ENCODE measurements at places on chromosomes 6 and 20. TPM values are rescaled to one million over a fixed set of nuclear protein-coding genes. Genes with fewer than 3 reads are reported as not detected.

The SASH1 gene
- polyA plus RNA-seq: 69.1 TPM

The FAM209B gene
- polyA plus RNA-seq: not detected

The PRSS35 gene
- not detected for polyA plus RNA-seq

The HTR1B gene
- polyA plus RNA-seq: not detected

The SNAP25 gene
- polyA plus RNA-seq: 0.09 TPM

The IL20RA gene
- not detected for polyA plus RNA-seq

The HSPA1B gene
- polyA plus RNA-seq: 61.3 TPM

The MDFI gene
- not detected for polyA plus RNA-seq

The NELFE gene
- 108 TPM for polyA plus RNA-seq

DNA sequence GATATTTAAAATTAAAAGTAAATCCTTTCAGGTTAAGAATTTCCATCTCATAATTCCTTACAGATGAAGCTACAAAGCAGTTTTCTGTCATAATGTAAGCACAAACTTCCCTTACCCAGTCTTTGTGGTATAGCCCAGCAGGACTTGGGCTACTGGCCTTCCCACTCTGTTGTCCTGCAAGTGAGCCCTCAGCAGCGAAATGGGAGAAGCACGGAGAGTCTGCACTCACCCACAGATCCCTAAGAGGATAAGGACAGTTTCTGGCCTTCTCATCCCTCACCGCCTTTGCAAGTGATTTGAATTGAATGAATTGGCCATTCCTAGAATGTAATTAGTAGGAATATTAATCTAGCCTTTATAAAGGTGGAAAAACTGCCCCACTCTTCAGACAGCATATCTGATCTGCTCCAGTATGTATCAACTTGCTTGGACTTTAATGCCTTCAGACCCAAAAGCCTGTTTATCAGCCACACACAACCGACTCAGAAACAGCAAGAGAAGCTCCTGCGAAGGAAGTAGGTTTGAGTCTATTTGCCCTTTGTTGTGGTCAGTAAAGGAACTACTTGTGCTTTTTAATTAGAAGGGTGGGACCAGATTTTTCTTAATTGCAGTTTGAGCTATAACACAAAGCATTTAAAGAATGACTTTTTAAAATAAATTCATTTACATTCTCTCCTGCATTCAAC is 29.9 kb upstream of the PRDM1 start:
- DNase-seq: no peak

DNA sequence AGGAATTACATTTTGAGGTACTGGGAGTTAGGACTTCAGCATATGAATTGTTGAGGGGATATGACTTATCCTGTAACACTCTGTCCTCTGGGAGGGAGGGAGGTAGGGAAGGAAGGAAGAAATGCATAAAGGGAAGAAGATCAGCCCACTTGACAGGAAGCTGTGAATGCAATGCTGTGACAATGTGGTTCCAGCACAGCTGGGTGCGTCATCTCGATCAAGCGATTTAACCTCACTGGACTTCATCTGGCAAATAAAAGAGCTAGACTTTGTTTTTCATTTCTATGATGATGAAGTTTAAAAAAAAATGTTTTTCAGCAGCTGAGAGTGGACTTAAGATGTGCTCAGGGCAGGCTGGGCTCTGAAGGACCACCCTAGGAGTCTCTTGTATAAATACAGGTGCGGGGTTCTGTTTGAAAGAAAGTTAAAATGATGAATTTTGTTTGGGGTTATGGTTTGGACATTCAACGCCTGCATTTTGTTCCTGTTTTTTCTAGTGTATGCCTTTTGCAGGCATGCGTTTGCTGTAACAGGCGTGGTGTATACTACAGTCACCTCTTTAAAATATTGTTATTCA is 178.1 kb downstream of the RIMS1 start:
- no peak for DNase-seq

DNA sequence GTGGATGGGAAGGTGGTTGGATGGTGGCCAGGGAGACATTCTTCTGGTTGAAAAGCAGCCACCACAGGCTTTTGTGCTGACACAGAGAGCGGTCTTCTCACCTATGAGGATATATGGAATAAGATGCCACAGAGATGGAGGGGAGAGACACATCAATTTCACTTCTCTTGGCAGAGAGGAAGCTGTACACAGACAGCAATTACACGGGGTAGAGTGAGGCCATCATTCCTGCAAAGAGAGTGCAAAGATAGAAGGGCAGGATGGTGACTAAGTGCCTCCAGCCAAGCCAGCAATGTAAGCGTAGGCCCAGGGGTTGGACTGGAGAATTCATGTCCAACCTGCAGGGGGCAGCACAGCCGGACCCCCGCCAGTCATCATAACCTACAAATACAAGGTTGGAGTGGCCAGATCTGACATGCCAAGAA is 56.4 kb downstream of the NRN1 start:
- DNase-seq: peak; percentile 73

GRCh38 chr6:154378518-154378917 is 21.9 kb upstream of the IPCEF1 start:
- DNase-seq: no peak

DNA sequence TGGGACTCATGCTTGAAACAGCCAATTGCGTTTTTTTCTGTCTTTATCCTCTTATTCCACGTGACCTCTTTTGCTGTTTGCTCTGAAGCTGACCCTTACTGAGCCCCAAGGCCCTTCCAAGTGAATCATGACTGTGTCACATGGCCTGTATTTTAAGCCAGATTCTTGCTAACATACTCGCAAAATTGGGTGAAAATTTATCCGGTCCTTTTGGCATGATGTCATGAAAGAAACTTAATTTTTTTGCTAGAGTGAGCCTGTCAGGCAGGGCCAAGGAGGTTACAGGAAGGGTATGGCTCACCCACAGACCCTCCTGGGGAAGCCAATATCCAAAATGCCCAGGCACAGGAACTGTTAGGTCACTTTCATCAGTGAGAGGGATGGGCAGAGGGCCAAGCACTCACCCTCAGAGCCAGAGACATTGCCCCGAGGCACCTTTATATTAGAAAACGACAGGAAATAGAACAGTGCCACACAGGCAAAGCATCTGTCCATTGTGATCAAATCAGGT is 296.7 kb downstream of the CDH26 start:
- DNase-seq: peak; percentile 81

DNA sequence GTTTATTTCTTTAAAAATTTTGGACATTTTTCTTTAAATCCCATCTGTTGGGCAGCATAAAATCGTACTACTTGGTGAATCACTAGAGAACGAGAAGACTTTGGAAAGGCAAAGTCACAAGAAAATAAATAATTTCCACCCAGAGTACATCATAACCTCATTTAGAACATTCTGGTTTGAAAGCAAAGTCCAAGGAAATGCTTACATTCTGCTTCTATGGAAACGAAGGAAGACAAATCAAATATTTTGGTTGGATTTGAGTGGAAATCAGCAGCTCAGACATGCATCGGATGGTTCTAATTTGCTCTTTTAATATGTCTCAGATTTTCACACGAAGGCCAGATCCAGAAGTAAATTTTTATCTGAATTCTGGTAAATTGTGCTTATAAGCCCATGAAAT is 60.7 kb upstream of the LTV1 start:
- peak; percentile 45 for DNase-seq

- peak; percentile 71 for DNase-seq
Measured at GRCh38 chr20:59043698-59044097, 1.1 kb upstream of the PRELID3B start.

DNA sequence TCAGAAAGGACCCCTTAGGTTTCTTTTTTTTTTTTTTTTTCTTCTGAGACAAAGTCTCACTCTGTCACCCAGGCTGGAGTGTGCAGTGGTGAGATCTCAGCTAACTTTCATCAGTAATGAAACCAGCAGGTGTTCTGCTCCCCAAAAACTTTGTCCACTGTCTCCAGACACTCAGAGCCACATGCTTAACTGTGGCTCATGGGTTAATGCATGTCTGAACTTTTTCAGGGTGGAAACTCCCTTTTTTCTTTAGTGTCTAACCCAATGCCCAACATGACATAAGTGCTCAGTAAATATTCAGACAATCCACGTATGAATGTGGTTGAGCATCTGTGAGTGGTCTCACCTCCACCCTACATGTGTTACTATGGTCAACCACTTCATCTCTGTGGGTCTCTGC is 45.4 kb downstream of the MYB start:
- DNase-seq: no peak

DNA sequence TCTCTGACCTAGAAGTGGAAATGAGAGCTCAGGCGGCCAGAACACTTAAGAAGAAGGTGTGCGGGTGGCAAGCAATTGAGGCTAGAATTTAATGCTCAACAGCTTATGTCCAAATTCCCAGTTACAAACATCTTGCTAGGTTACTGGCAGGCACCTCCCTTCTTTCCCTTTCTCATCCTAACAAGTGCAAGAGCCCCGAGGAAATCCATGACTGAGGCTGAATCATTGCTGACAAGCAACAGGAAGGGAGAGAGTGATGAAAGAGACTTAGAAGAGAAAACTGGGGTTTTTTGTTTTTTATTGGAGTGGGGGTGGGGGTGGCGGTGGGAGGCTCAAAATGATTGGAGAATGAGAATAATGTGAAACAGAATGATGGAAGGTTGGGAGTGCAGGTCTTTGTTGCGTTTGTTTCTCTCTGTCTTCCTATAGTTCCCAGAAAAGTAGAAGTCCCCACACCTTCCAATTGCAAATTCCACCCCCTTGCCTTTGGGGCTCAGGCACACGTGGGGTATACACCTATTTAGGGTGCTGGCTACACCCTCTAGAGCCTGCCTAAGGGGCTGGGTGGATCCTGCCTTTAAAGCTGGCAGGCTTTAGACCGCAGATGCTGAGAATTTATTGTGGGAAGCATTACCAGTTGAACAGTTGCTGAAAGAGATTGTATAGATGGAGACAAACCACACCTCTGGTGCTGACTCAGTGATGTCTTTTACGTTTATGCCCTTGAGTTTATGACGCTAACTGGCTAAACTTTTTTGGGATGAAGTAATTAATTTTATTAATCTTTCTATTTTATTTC is 1.4 kb downstream of the FAM83B start:
- peak; percentile 33 for DNase-seq

DNA sequence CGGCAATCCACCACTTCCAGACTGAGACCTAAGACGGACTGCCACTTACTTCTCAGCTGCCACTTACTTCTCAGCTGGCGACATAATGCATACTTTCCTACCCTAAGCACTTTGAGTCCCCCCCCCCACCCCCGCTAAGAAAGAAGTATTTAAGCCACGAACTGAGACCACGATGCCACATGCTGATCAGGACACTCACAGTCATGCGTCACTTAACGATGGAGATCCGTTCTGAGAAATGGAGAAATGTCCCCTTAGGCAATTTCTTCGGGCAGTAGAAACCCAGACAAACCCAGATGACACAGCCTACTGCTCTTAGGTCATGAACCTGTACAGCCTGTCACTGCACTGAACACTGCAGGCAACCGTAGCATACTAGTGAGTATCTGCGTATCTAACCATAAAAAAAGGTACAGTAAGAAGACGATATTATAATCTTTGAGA is 690 bp downstream of the IFNGR1 start:
- peak; percentile 90 for DNase-seq

- DNase-seq: peak; percentile 64
Measured at GRCh38 chr20:38231531-38232121, 28.9 kb downstream of the KIAA1755 start.

DNA sequence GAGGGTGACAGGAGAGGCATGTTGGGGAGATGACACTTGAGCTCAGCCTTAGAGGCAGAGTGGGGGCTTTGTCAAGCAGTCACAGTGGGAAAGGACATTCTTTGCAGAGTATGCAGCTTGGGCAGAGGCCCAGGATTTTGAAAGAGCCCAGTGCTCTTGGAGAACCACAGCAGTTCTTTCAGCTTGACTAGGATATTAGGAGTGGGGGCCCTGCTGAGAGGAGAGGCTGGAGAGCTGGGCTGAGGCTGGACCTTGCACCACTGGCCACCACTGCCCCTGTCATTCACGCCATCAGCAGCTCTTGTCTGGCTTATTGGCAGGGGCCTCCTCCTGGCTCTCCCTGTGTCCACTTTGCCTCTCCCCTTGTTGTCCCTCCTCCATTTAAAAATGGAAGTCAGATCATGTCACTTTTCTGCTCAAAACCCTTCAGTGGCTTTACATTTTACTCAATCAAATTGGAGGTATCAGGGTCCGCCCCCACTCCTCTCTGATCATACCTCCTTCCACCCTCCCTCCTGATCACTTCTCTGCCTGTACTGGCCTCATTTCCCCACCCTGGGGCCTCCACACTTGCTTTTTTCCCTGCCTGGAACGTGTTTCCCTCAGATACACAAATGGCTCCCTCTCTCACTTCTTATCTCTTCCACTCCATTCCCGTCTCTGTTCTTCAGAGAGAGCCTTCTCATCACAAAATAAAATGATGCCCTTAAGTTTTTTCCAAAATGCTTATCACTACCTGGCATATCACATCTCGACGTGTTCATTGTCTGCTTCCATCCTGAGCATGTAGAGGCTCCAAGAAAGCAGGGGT is 10.5 kb downstream of the MANBAL start:
- DNase-seq: peak; percentile 82

DNA sequence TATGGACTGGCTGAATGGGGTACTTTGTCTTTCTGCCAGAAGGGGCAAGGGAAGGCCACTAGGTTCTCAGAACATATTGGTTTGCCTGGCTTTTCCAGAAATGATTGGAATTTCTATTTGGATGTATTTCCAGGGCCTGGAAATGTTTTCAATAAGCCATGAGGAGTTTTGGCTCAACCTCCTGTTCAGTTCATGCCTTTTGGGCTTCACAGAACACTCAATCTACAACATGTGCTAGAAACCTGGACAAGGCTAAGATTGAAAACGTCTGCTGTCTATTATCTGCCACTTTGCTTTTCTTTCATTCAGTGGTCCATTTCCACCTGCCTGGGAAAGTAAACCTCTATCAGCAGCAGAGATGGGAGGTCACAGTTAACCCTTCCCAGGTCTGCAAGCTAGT is 793.4 kb downstream of the TENT5A start:
- DNase-seq: no peak

- DNase-seq: no peak
Measured at GRCh38 chr20:51417250-51418136, 125.0 kb downstream of the NFATC2 start.

DNA sequence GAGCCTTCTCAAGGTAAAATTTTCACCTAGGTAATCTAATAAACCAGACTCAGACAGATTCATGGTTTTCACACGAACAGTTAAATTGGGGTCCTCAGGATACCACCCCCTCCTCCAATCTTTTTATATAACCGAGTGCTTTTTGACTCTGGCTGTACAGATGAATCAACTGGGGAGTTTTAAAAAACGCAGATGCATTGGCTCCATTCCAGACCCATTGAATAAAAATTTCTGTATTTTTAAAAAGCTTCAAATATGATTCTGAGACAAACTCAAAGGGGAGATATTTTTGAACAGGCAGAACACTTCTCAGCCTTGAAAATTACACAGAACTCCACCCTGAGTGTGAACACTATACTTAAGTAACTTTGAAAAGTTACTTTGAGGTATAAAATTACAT is 7.2 kb downstream of the UTRN start:
- DNase-seq: peak; percentile 24

- no peak for DNase-seq
Measured at GRCh38 chr6:113758826-113759574, 98.1 kb upstream of the MARCKS start.
